NCI-H510A (cell line): ENCODE measurements at places on chromosomes 7 and 10.

DNA sequence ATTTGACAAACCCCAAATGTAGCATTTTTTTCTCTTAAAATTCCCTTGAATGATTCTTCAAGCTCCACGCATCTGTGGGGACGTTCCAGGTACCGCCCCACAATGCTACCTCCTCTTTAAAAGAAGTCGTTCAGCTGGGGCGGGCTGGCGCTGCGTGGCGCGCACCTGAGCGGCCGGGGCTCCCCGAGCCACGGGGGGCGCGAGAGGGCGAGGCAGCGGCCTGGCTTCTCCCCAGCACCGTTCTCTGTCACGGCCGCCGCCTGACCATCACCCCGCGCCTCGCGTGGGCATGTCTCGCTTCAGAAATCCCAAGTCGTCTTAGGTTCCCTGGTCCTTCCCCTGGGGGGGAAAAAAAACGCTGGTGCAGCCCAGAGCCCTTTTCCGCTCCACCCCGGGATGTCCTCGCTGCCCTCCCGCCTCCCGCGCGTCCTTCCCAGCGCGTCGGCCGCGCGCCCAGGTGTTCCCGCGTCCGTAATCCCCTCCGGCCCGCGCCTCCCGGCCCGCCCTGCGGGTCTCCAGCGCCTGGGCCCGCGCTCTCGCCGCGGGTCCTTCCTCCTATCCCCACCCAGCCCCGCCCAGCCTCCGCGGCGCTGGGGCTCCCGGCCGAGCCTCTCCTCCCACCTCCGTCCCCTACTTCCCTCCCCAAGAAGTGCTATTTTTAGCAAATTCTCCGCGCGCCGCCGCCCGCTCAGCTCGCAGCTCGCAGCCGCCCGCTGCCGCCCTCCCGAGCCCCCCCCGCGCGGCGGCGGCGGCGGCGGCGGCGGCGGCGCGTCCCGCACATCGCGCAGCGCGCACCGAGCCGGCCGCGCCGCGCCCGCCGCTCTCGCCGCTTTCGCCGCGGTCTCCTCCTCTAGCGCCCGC is 58.7 kb upstream of the PRPS1L1 start:
- DNase-seq: no peak

GRCh38 chr10:103842605-103843004 is 12.8 kb downstream of the SH3PXD2A start:
- no peak for DNase-seq

GRCh38 chr7:17297243-17297642 is 1.2 kb upstream of the AHR start:
- DNase-seq: no peak

DNA sequence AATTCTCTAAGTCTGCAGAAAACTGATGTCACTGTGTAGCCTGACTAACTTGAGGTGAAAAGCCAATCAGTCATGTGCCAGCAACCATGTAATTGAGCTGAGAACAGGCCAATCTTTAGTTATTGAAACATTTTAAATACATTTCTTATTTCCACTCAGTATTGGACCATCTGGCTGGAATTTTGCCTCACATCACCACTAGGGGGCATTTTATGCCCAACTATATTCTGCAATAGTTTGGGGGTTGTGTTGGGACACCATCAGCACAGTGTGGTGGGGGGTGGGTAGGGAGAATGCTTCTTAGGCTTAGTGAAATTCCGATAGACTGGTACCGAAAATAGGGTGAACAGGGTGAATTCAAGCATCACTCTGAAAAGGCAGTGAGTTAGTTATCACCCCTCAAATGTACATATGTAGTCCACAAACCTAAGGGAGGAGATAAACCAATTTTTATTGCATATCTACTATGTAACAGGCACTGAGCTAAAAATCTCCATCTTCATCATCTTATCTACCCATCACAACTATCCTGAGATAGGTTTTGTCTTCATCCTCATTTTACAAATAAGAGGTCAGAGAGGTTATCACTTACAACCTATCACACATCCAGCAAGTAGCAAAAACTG is 17.8 kb downstream of the NPSR1 start:
- no peak for DNase-seq

- DNase-seq: no peak
These were observed 697.8 kb downstream of the GATA3 start for GRCh38 chr10:8752146-8752843.

- no peak for DNase-seq
These were observed 29.9 kb downstream of the SORBS1 start for GRCh38 chr10:95531058-95531809.

DNA sequence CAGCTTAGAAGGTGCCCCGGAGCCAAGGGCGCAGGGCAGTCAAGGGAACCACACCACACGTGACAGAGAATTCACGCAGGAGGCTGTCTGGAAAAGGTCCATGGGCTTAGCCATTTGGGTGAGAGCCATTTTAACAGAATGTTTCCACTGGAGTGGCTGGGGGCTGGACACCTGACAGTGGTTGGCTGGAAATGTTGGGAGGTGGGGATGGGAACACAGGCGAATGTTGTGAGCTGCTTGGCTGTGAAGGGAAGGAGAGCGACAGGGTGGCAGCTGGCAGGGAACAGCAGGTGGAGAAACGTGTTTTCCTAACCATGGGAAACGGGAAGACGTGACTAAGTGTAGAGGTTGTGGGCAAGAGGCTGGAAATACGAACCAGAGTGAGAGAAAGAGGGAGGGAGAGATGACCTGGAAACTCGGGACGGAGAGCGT is 100.5 kb upstream of the ZNF32 start:
- DNase-seq: no peak

DNA sequence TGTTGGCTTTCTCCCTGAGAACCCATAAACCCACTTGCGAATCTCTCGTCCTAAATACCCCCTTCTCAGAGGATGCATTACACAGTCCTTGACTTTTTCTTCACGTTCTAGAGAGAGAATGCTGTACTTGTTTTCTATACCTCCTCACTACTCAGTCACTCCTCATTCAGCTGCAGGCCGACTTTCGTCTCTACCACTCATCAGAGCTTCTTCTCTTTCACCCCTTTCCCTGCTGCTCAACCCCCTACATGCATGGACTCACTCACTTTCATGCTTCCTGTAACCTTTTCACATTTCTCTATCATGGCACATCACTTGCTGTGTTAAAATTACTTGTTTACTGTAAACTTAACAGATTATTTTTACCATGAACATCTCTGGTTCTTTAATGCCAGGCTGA is 19.8 kb downstream of the MDFIC start:
- DNase-seq: no peak

DNA sequence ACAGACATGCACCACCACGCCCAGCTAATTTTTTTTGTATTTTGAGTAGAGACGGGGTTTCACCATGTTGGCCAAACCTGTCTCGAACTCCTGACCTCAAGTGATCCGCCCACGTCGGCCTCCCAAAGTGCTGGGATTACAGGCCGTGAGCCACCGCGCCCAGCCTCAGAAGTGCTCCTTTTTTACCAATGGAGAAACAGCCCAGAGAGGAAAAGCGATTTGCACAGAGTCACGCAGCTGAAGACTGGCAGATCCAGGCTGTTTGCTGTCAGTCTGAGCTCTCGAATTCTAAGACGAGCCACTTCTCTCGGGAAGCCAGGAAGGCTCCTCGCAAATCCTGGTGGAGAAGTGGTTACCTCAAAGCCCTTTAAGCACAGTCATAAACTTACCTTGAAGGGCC is 57.4 kb upstream of the SDK1 start:
- no peak for DNase-seq

DNA sequence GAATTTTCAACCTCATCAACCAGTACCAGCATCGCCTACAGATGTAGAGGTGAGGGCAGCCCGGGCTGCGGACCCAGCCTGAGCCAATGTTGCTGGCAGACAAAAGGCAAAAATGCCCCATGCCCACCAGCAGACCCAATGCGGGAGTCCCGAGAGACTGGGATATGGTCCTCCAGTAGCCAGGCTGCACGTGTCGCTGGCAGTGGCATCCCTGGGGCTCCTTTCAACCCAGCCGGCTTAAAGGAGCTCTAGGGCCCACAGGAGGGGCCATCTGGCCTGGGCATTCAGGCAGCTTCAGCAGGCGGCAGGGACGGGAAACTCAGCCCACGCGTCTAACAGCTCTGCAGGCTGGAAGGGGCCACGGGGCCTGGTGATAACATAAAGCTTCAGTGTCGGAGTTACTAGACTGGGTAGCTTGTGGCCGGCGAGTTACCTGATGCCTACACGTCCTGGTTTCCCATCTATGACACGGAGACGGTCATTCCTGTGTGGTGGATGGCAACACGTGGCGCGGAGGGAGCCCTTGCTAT is 70.7 kb downstream of the PROSER2 start:
- no peak for DNase-seq

GRCh38 chr10:95356-96115 is 39.7 kb upstream of the ZMYND11 start:
- no peak for DNase-seq

GRCh38 chr10:47079204-47079580 is 168.0 kb downstream of the PTPN20 start:
- no peak for DNase-seq

DNA sequence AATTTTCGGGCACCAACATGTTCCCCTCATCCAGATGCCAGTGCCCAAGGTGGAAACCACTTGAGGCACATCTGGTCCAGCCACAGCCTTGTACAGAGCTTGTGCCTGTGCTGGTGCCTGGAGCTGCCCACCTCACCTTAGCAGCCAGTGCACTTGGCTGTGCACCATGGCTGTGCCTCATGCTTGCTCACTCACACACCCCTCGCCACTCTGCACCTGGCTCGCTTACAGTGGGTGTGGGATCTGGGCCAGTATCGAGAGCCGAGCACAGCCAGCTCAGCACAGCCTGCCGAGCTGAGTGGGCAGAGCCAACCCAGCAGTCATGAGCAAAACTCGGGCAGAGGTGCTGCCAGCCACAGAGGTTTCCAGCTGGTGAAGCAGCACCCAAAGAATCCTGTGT is 139.9 kb upstream of the NUPR2 start:
- no peak for DNase-seq

DNA sequence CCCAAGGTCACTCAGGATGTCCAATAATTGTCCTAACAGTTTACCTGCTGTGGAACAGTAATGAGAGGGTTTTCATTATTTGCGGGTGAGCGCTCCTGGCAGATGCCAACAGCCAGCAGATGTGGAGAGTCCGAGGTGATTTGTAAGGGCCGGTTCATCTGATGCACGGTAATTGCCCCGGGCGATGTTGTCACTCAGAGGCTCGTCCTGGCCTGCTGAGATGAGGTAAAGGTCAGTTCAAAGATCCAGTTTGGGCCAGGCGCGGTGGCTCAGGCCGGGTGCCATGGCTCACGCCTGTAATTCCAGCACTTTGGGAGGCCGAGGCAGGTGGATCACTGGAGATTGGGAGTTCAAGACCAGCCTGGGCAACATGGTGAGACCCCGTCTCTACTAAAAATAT is 16.9 kb downstream of the LHPP start:
- no peak for DNase-seq

- no peak for DNase-seq
These were observed 37.1 kb upstream of the ZRANB1 start for GRCh38 chr10:124904796-124905195.

- no peak for DNase-seq
These were observed 9.8 kb upstream of the GPR37 start for GRCh38 chr7:124775422-124775821.

GRCh38 chr7:4727914-4728705 is 46.0 kb downstream of the FOXK1 start:
- DNase-seq: no peak

DNA sequence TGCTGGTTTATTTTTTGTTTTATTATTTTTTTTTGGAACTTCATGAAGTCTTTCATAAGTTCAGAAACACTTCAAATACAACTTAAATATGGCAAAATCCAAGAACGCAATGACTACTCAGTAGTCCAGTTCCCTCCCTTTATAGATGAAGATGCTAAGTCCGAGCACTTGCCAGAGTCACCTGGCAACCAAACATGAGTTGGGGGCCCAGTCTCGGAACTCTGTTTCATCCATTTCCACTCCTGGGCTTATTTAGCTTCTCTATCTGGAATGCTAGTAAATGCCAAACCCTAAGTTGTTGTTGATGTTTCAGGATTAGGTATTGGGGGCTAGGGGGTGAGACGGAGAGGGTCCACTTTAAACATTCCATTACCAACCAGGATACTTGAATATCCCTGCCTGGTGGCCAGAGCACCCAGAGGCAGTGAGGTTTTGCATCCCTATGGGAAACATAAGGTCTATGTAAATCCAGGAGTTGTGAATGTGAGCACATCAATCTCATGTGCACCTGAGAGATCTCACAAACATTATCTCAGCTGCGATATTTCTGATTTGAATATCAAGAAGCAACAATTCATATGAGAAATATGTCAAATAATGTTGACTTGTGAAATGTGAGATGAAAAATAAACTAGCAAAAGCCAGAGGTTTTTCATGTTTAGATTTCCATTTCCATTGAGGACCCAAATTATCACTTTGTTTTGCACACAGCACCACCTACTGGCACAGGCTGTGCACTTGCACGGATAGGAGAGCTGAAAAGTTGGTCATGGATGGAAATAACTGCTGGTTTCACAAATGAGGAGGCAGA is 129.3 kb downstream of the PKD1L1 start:
- no peak for DNase-seq

DNA sequence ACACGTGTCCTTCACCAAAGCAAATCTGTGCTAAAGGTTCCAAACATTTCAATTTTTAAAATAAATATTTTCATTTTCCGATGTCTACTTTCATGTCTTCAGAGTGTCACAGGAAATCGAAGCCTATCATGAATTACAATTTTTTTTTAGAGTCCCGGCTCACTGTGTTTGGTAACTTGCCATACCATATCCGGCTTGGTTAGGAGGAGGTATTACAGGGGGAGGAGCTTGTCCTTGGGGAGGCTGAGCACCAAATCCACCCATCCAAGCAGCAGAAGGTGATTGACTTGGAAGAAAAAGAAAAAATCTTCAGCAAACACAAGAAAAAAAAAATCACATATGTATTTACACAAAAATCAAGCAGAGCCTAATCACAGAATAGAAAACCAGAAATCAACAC is 21.3 kb downstream of the TIAL1 start:
- no peak for DNase-seq

- no peak for DNase-seq
These were observed 17.4 kb downstream of the IRF5 start for GRCh38 chr7:128954830-128955802.

DNA sequence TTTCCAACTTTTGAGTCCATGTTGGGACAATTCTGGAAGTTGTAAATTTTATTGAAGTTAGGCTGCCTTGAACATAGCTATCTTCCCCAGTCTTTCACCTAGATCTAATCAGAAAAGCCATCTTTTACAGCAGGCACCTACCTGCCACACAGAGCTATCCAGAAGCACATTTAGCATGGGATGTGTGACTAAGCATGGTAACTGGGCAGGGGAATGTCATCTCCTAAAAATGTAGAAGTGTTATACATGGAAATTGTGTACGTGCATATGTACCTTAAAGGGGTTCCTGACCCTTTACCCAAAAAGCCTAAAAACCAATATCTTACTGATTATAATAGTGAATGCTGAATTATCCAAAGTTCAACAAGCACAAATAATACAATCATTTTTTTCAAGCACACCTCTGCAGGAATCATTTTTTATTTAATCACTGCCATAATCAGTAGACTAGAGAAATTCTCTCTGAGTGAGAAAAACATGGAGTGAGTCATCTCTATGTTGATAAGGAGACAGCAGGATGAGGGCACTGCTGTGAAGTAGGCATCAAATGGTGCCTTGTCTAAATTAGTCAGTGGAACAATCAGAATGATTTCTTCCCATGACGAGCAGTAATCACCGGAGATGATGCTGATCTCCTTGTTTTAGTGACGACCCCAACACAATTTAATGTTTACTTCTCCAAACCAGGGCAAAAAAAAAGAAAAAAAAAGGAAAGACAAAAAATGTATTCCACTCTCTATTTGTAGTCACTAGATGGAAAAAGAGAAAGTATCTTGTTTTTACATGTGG is 75.9 kb downstream of the SORBS1 start:
- DNase-seq: no peak
